Esophagus squamous epithelium (tissue), 5 donors: ENCODE measurements at places on chromosomes 3 and 15. TPM values are rescaled to one million over a fixed set of nuclear protein-coding genes. Genes with fewer than 3 reads are reported as not detected.

Gene HRG
- not detected for total RNA-seq

Gene NPAP1
- total RNA-seq, result not detected

Gene TGM5
- total RNA-seq, result 19.6 TPM

Gene ATP13A5
- 0.85 TPM for total RNA-seq

Gene TM6SF1
- total RNA-seq, result 0.45 TPM

Gene GRAMD1C
- total RNA-seq, result 6.9 TPM

Gene ANAPC13
- total RNA-seq, result 38.7 TPM

Gene CPB1
- total RNA-seq, result not detected

Gene PLA2G4D
- 5.9 TPM for total RNA-seq

Gene CEP70
- 11.4 TPM for total RNA-seq

Gene CHL1
- 44.3 TPM for total RNA-seq

Gene FXR1
- total RNA-seq, result 64.2 TPM

Gene TOP2B
- total RNA-seq, result 72.6 TPM

Gene HOMER2
- 30.9 TPM for total RNA-seq

Gene MKRN3
- total RNA-seq, result 6.7 TPM

Gene MCTP2
- 11.2 TPM for total RNA-seq

Gene ZDHHC23
- 6.4 TPM for total RNA-seq

Gene CD276
- total RNA-seq, result 17.0 TPM

Gene DAZL
- total RNA-seq, result not detected

Gene ACOX2
- 5.3 TPM for total RNA-seq

Gene DISP2
- not detected for total RNA-seq

Gene DUOX2
- 50.7 TPM for total RNA-seq

Gene MASP1
- total RNA-seq, result 1.2 TPM

Gene ZNF502
- total RNA-seq, result 1.7 TPM

Gene EIF4E3
- total RNA-seq, result 11.0 TPM

Gene PLCB2
- total RNA-seq, result 10.7 TPM

Gene CNTN3
- not detected for total RNA-seq

Gene ASB14
- total RNA-seq, result not detected

Gene CCRL2
- 0.48 TPM for total RNA-seq

Gene NR2F2
- total RNA-seq, result 3.7 TPM

Gene ANKRD63
- not detected for total RNA-seq

Gene TERC
- 186 TPM for total RNA-seq

Gene REC114
- total RNA-seq, result not detected

Gene SNURF
- total RNA-seq, result not detected

Gene MUSTN1
- total RNA-seq, result 4.2 TPM

Gene VGLL3
- 19.8 TPM for total RNA-seq

Gene CCR9
- not detected for total RNA-seq

Gene PRR20G
- total RNA-seq, result not detected

Gene BTLA
- total RNA-seq, result not detected

Gene EPHB1
- total RNA-seq, result 1.00 TPM

Gene PLXNA1
- total RNA-seq, result 27.1 TPM

Gene PROS1
- total RNA-seq, result 30.7 TPM

Gene BCL2A1
- 0.45 TPM for total RNA-seq

Gene CLDN1
- total RNA-seq, result 34.8 TPM

Gene SEMA3F
- total RNA-seq, result 106 TPM

Gene POLQ
- 2.4 TPM for total RNA-seq

Gene FBXO40
- total RNA-seq, result not detected
